ENCODE measurements at places on chromosomes 13 and 19.

DNA sequence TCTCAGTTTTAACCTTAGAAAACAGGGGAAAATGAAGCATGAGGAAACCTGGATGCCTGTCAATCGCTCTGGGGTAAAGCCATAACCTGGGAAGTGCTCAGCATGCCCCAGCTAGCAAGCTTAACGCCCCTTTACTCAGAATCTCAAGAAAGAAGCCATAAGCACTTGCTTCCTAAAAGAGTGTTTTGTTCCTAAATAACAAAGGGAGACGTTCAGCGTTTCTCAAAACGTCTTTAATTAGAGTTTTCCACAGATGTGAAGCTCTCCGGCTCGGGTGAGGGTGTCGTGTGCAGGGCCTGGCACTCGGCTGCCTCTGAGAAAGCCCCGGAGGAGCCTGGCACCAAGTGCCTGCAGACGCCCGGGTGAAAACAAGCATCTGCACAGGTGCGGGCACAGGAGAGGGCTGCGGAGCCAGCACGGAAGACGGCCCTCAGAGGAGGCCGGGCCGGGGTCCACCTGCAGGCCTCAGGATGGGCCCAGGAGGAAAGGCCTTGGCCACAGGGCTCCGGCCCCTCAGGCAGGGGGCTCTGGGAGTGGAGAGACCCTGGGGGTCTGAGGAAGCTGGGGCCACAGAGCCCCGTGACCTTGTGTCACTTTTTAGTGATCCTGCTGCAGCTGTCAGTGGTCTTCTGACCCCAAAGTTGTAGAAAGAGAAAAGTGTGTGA, 6.2 kb downstream of the GAS6 start:
- no peak for DNase-seq

- DNase-seq, result no peak
Observed at GRCh38 chr13:79187917-79188690, 218.0 kb downstream of the RBM26 start.

DNA sequence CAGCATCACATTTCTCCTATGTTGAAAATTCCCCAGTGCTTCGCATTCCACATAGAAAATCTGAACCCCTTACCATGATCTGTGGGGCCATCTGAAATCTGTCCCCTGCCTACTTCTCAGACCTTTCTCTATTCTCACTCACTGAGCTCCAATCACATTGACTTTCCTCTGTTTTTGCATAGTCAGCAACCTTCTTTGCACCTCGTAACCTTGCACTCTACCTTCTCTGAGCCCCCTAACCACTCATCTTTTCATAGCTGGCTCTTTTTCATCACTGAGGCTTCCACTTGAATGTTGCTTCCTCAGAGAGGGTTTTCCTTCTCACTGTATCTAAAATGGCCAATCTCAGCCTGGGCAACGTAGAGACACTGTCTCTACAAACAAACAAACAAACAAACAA, 286.3 kb downstream of the GPC5 start:
- DNase-seq, result no peak

DNA sequence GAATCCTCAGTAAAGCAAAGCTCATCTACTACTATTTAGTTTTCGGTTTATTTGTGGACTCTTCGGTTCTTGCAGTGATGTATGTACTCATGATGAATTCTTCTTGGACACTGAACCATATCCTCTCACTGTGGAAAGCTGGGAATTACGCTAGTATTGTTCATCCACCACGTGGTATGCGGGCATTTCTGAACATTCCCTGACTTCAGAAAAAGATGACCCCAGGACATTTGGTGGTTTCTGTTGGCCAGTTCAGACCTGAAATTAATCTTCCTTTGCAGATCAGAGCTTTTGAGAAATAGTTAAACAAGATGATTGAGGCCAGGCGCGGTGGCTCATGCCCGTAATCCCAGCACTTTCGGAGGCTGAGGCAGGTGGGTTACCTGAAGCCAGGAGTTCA, 25.3 kb upstream of the FBN3 start:
- DNase-seq, result no peak

DNA sequence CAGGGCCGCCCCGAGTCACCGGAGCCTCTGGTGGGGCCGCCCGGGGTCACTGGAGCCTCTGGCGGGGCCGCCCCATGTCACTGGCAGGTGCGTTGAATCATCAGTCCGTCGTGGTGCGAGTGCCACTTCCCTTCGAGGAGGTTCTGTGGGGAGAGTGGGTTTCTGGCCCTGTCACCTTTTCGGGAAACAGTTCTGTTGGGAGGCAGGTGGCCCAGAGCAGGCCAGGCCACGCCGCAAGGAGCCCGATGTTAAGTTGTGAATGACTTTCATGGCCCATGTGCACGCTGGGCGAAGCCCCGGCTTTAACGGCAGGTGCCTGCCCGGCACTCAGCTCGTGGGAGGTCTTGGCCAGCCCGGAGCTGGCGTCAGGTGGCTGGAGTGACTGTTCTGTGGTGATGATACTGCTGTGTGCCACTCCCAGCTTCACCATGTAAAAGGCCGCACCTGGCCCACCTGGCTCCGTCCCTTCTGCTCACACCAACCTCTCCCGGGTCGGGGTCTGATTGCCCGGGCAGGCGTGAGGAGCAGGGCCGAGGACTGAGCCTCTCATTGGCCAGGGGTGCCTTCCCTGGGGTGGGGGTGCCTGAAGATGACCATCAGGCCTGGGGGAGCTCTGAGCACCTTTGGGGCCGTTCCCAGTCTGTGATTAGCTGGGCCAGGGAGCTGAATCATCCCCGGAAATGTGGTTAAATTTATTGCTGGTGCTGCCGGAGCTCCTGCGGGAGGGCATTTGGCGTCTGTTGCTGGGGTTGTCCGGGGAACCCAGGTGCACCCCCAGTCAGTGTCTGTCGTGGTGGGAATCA, 29.2 kb downstream of the CSNK1G2 start:
- DNase-seq, result no peak

Measured in suppressor macrophage (primary cell).